ENCODE measurements at places on chromosomes 12 and 14.

GRCh38 chr14:53360829-53361228 is 207.7 kb upstream of the DDHD1 start:
- DNase-seq, result no peak

- DNase-seq, result no peak
Measured at GRCh38 chr12:227286-227915, 13.4 kb upstream of the SLC6A12 start.

- DNase-seq, result no peak
Measured at GRCh38 chr12:96710127-96710745, 196.8 kb upstream of the NEDD1 start.

- no peak for DNase-seq
Measured at GRCh38 chr12:122846622-122847515, 11.6 kb downstream of the HIP1R start.

GRCh38 chr12:6822426-6823135 is 960 bp downstream of the GPR162 start:
- no peak for DNase-seq

DNA sequence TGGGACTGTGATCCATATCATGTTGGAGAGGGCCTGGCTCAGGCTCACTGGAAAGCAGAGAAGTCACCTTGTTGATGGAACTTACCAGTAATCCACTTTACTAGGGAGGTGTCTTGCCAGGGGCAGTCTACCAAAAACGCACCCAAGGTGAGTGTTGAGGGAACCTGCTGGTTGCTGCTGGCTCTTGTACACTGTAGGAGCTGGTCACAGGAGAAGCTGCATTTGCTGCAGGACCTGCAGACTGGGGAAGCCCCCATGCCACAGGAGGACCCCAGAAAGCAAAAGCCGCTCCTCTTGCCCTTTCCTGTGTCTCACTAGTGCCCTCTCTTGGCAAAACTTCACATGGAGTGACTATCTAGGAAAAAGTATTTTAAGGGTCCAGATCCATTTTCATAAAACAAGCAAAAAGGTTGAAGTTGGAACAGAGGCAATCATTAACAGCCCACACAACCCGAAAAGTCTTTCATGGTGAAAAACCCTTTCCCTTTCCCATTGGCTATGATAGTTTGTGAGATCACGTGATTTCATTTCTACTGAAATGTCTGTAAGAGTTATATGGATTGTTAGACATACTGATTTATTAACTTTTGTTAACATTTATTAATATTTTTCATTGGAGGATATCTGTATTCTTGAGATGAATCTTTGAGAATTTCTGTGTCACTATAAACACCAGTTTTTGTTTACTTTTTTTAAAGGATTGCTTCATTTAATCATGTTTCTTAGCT is 59.2 kb downstream of the RASSF8 start:
- no peak for DNase-seq

DNA sequence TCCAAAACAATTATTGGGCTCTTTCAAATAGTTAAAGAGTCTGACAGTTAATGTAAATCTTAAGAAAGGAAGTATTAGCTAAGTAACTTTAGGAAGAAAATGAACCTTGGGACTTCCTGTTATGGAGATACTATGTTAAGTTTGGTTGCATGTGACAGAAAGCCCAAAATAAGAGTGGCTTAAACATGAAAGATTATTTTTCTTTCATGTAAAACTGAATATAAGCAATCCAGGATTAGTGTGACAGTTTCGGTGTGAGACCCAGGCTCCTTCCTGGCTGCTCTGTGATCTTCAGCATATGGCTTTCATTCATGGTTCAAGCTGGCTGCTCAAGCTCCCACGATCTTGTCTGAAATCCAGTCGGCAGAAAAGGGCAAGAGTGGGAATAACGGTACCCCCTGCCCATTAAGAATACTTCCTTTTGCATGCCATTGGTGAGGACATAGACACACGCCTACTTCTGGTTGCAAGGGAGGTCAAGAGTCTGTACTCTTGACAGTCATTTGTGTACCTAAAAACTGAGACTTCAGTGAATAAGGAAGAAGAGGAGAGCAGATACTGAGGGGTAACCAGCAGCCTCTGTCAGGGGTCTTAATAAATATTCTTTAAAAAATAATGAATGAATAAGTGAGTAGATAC is 2.2 kb upstream of the RPAP3 start:
- no peak for DNase-seq

GRCh38 chr12:58576081-58576480 is 344.2 kb downstream of the LRIG3 start:
- DNase-seq, result no peak

GRCh38 chr12:10960211-10960610 is 21.1 kb upstream of the TAS2R14 start:
- DNase-seq, result no peak

DNA sequence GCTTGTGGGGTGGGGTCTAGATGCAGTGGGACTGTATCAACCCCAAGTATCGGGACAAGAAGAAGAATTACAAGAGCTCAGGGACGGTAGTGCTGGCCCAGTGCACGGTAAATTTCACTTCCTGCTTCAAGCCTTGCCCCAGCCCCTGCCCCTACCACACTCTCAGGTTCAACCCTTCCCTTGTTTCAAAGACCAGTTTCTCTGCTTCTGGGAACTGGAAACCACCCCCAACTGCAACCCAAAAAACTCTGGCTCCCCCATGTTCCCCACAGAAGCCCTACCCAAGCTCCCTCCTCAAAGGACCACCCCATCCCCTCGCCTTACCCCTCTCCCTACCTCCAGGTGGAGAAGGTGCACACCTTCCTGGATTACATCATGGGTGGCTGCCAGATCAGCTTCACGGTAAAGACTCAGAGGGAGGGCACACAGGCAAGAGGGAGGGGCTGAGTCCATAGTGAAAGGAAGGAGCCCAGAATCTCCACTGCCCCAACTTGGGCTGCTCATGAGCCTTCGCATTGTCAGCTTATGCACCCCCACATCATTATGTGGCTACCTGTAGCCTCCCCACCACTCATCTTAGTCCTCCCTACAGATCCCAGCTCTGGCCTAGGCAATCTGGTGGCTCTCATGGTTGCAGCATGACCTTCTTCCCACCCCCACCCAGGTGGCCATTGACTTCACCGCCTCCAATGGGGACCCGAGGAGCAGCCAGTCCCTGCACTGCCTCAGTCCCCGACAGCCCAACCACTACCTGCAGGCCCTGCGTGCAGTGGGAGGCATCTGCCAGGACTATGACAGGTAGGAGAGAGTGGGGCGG is 4.3 kb downstream of the CPNE6 start:
- DNase-seq, result no peak

- no peak for DNase-seq
Measured at GRCh38 chr14:63910583-63911363, 58.0 kb downstream of the SYNE2 start.

DNA sequence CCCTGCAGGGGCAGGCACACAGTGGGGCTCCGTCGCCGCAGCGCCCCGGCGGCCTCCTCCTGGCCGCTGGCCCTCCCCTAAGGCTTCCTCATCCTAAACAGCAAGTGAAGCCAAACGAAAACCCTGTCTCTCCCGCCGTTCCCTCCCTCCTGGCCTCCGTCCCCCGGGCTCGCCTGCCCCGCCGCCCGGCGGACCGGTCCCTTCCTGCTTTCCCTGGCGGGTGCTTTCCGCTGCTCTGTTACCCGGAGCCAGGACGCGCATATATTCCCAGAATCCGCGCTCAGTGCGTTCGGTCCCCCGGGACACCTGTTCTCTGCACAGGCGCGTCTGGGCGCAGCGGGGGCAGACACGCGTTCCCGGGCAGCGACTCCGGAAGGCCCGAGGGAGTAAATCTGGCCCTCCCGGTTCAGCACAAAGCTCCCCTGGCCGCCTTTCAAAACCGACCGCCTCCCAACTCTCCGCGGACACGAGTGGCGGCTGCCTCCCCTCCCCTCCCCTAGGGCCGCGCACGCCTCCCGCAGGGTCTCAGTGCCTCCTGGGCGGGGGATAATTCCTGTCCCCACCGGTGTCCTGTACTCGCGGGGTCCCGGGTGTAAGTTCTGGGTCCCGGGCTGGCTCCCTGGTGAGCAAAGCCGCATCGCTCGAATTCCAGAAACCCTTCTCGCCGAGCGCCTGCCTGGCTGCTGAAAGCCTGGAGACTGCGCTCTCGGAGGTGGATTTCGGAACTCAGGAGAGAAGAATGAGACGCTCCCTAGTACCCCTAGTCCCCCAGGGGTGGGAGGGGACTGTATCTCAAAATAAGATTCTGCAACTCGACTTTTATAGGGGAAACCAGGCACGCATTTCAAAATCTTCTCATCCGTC is 21.4 kb upstream of the CEP170B start:
- no peak for DNase-seq
